ENCODE measurements at places on chromosomes 7 and 10. TPM values are rescaled to one million over a fixed set of nuclear protein-coding genes. Genes with fewer than 3 reads are reported as not detected.

DNA sequence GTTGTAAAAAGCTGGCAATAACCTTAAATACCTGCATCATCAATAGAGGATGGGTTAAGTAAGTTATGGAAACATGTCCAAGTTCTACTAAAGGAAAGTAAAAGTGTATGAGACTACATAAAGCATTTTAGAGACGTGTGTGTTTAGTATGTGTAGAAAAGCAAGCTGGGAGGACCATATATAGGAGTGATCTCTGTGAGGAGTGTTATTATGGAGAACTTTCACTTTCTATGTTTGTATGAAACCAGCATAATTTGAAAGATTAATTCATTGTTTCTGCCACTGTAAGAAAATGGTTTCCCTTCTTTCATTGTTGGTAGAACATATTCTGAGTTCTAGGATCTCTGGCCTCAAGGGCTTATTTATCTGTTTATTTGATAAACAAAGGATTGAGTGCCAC lies 19.2 kb upstream of the PDLIM1 start:
- DNase-seq: no peak

DNA sequence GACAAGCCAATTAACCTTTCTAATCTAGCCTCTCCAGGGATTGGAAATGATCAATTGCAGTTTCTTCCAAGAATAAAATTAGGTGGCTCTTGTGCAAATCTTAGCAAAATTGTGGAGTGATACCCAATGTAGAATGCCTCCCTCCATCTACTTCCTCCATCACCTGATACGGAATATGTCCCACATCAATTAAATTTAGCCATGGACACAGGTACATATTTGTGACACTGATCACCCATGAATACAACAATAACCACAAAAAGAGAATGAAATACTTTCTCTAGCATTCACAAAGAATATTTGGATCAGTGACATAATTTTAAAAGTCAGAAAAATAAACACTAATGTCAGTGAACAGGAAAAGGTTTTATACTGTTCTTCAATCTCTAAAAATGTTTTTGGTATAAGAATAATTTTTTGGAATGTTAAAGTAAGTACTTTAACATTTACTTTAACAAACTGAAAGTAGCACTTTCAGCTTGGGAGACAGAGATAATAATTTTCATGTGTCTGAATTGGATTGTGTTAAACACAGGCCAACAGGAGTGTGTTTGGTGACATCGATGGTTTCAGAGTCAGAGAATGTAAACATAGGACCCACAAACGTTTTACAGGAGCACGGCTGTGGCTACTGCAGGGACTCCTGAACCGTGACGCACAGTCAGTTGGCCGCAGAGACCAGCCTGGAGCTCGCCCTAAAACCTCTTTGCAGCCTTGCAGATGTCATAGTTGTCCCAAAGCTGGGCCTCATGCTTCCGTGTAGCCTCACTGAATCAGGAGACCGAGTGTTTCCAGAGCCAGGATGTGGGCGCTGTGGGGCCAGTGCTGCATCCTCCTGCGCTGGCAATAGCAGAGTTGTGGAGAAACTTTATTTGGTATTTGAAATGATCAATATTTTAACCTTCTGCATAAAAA lies 7.2 kb downstream of the RBM20 start:
- no peak for DNase-seq

ZCCHC24 gene
- total RNA-seq: 0.63 TPM

GRCh38 chr10:106960812-106961211 lies 203.7 kb downstream of the SORCS1 start:
- DNase-seq: no peak

DNA sequence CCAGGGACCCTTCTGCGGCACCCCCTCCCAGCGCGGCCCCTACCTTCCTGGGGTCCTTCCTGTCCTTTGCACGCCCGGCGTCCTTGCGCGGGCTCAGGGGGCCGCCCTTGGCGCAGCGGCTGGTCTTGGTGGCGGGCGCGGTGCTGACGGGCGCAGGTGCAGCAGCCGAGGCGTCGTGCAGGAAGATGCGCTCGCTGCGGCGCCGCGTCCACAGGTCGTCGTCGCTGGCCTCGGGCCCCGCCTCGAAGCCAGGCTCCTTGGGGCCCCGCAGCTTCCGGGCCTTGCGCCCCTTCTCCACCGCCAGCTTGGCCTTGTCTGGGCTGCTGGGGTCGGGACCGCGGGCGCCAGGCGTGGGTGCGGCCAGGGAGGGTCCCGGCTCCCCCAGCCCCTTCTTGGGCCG lies 49.8 kb downstream of the SLC29A4 start:
- DNase-seq: no peak

GRCh38 chr10:60029475-60029874 lies 123.1 kb upstream of the CCDC6 start:
- no peak for DNase-seq

GRCh38 chr7:28395831-28396230 lies 16.5 kb upstream of the CREB5 start:
- no peak for DNase-seq

GRCh38 chr10:86943316-86944030 lies 13.9 kb downstream of the MMRN2 start:
- DNase-seq: no peak

DNA sequence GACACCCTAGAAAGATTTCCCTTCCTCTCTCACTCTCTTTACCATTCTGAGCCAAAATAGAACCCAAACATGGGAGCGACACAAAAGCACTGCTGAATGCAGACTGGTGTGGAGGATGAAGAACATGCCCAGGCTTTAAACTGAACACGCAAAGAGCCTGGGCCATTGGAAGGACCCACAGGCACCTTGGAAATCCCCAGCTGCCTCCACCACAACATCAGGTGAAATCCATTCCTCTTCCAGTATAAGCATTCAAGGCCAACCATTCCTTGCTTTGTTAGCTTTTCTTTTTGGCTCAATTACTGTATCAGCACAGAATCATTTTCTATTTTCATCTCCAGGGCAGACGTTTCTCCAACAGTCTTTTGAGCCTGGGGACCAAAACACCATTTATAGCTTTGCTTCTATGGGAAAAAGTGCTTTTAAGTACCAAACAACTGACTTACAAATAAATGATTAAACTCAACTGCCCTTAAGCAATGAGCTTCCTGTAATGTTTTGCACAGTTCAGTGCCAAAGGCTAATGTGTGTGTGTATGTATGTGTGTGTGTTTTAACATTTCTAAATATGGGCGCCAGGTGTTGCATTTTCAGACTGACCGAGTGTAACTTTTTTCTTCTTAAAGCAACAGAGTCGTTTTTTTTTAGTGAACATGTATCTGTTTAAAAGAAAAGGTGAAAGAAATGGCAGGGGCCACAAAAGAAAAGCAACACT lies 16.2 kb upstream of the BLNK start:
- DNase-seq: no peak

DNA sequence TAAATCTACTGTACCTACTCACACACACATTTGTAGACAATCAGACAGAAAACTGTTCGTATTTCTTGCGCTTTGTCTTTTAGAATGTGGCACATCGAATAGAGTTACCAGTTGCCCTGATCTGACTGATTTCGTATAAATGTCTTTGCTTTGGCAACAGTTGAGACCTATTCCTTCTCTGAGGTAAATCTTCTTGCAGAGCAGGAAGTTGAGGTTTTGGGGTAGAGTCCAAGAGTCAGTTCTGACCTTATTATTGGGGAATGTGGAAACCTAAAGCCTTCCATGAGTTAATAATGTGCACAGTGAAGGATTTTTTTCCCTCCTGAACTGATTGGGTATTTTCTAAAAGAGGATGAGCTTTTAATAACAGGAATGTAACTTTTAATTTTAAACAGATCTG lies 135.3 kb downstream of the KIAA1217 start:
- DNase-seq: no peak

DNA sequence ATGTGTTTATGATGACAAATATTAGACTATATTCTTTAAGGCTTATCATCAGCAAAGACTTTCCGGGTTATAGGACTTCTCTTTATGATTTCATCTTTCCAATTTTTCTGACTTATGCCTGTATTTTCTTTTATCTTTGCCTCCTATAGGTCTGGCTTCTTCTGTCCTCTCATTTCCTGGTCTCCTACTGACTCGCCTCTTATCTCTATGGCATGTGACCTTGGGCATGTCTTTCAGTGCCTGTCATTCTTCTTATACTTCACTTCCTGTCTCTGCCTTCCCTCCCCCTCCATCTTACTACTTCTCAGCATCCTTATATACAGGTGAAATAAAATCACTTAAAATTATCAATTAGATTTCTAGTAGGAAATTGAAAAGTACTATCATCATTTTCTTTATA lies 42.2 kb downstream of the PCDH15 start:
- no peak for DNase-seq

LMOD2 gene
- total RNA-seq: not detected

- DNase-seq: no peak
Measured at GRCh38 chr7:149704507-149704906, 68.9 kb downstream of the ZNF467 start.

DNA sequence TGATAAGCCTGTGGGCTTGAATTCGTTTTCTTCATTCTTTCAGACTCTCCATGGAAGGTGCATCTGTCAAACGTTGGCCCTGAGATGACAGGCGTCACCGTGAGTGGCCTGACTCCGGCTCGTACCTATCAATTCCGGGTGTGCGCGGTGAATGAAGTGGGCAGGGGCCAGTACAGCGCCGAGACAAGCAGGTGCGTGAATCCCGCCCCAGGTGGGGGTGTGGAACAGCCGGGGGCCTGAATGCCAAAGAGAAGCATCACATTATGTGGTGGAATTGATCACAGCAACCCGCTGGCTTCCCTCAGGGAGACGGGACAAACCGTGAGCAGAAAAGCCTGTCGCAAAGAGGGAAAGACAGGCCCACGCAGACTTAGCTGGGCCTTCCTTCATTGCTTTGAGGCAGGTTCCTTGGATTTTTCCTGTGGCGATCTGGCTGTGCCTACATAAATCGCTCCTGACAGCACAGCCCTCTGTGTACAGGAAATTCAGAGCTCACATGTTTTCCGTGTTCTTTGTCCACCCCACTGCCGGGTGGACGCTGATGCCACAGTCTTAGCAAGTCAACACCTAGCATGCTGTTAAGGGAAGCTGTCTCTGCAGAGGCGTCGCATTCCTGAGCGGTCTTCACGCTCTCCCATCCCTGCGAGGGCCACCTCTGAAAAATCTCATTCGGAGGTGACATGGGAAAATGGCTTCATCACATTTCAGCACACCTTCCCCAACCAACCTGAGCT lies 671.0 kb upstream of the FOXK1 start:
- DNase-seq: no peak

DNA sequence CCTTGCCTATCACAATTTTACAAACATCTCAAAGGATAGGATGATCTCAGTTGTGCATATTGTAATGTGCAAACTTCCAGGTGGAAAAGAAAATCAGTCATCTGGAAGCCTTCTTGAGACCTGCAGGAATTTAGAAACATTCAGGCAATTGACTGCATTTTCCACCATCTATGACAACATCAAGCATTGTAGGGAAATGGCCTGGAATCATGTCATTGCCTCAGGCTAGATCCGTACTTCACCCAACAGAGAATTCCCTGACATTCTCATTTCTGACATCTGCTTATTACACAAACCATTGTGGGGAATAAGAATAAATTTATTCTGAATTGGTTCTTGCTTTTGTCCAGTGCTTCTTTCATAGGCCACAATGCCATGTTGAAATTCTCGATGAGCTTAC lies 124.9 kb upstream of the NPVF start:
- DNase-seq: no peak

NOS3 gene
- 8.2 TPM for total RNA-seq

- DNase-seq: no peak
Measured at GRCh38 chr10:17236468-17237148, 8.6 kb downstream of the VIM start.

DNA sequence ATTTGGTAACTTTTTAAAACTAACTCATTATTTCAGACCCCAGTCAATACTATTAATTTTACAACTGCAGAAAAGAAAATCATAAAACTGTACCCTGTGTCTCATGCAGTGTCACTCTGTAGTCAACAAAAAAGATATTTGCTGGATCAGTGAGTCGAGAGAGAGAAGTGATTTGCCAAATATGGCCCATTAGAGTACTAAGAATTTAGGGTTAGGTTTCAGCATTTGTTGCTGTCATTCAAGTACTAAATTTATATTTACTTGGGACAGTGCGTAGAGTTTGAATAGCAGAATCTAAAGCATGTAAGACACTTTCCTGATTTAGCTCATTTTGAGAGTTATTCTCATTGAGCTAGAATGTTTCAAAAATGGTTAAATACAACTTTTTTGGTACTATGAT lies 38.9 kb downstream of the CACNA2D1 start:
- DNase-seq: no peak

AKR1C4 gene
- not detected for total RNA-seq

GRCh38 chr7:127252377-127252713 lies 396 bp downstream of the GRM8 start:
- no peak for DNase-seq

MYL10 gene
- total RNA-seq: not detected

SH2B2 gene
- total RNA-seq: 2.3 TPM

- peak; percentile 45 for DNase-seq
Measured at GRCh38 chr10:124697837-124698544, 46.2 kb downstream of the FAM53B start.

CHST3 gene
- total RNA-seq: 0.90 TPM

- no peak for DNase-seq
Measured at GRCh38 chr10:92699193-92699517, 9.4 kb downstream of the HHEX start.

SEPTIN7 gene
- total RNA-seq: 174 TPM

- no peak for DNase-seq
Measured at GRCh38 chr10:44458671-44459413, 73.9 kb upstream of the CXCL12 start.

- no peak for DNase-seq
Measured at GRCh38 chr7:123131556-123131955, 68.2 kb downstream of the SLC13A1 start.

DNA sequence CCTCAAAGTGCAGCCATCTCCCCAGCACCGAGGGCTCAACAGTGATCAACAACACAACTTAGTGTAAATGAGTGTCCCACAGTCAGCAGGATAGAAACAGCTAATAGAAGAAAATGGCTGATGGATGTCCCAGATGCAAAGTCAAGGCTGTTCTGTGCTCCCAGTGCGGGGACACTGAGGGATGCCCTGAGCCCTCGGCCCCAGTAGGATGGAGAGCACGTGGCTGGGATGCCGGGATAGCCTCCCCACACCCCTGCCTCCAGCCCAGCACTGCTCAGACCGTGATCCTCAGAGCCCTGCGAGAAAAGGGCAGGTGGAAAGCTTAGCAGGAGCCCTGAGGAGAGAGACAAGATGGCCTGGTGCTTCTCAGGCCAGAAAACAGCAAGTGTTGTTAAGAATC lies 243.9 kb upstream of the TCERG1L start:
- no peak for DNase-seq

COL28A1 gene
- total RNA-seq: 0.08 TPM

Measured in activated T-cell treated with anti-CD3 and anti-CD28 coated beads, Interleukin-2, amount 50 U/mL, for 4 hours (primary cell).